ENCODE measurements at places on chromosomes 4 and X. TPM values are rescaled to one million over a fixed set of nuclear protein-coding genes. Genes with fewer than 3 reads are reported as not detected.

DNA sequence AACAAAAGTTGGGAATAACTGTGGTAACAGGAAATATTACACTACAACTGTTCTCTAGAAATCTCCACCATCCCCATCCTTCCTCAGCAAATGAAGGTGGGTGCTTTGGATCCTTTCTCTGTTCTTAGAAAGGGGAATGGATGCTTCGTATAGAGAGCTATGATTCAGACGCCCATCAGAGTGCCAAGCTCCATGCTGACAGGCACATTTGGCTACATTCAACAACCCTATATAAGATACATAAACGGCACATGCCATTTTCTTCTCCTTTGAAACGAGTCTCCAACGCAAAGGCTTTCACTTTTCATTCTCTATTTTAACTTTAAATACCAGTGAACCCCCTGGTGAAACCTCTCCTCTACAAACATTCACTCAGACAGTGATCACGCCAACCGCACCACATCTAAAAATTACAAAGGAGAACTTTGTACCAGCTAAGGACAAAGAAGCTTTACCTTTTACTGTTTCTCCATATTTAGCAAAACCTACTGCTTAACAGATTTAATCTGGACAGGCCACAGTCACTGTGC lies 172.5 kb downstream of the TSPAN5 start:
- H3K36me3 ChIP-seq, result no peaks in the 10 kb centered on the region
- H3K27me3 ChIP-seq, result no peaks in the 10 kb centered on the region
- H3K4me3 ChIP-seq, result no peak overlapping the region
- no peak overlapping the region for H3K27ac ChIP-seq
- DNase-seq, result no peak
- H3K4me1 ChIP-seq, result no peaks in the 10 kb centered on the region

GRCh38 chrX:87409113-87409841 lies 108.3 kb upstream of the KLHL4 start:
- no peaks in the 10 kb centered on the region for H3K36me3 ChIP-seq
- no peaks in the 10 kb centered on the region for H3K27me3 ChIP-seq
- H3K27ac ChIP-seq, result no peak overlapping the region

Gene PNMA5
- total RNA-seq, result not detected

DNA sequence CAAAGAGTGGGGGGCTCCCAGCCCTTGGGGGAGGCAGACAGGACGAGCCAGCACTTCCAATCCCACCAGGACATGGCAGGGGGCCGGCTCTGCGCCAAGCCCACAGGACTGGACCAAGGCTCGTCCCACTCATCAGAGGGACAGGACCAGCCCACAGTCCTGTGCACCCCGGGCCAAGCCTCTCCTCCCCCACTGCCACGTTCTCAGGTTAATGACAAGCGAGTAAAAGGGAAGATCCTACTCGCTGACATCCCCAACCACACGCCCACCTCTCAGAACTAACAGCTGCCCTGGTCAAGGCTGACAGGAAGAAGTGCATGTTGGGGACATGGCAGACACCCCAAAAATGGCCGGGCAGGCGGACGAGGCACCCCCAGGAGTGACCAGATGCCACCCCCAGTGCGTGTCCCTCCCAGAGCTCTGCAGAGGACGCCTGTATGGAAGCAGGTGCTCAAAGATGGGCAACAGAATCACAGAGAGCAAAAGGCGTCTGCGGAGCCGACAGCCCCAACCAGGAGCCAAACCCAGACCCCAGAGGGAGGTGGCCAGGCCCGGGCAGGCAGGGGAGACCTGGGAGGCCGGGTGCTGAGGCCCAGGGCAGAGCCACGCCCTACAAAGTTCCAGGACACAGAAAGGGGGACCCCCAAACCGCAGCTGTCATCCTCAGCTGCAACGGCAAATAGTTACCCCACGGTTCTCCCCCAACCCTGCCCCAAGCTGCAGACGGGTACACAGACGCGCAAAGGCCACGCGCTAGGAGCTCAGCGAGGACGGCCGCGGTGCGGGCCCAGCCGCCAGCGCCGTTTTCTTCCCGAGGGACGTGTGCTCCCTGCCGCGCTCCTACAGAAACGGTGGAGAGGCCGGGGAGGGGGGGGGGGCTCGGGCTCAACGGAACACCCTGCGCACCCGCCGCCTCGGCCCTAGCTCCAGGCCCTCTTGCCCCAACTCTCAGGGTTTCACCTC lies 1.7 kb downstream of the CTBP1 start:
- peak; percentile 62 for DNase-seq
- no peaks in the 10 kb centered on the region for H3K27me3 ChIP-seq
- H3K4me1 ChIP-seq, result peaks cover 24% of the 10 kb centered on the region
- H3K36me3 ChIP-seq, result no peaks in the 10 kb centered on the region
- peak overlapping the region; percentile 78 for H3K27ac ChIP-seq

- H3K4me1 ChIP-seq, result no peaks in the 10 kb centered on the region
- no peak for DNase-seq
- H3K27me3 ChIP-seq, result no peaks in the 10 kb centered on the region
Measured at GRCh38 chr4:62429297-62429696, 1229.2 kb downstream of the ADGRL3 start.

Gene MAGEC1
- total RNA-seq, result not detected

DNA sequence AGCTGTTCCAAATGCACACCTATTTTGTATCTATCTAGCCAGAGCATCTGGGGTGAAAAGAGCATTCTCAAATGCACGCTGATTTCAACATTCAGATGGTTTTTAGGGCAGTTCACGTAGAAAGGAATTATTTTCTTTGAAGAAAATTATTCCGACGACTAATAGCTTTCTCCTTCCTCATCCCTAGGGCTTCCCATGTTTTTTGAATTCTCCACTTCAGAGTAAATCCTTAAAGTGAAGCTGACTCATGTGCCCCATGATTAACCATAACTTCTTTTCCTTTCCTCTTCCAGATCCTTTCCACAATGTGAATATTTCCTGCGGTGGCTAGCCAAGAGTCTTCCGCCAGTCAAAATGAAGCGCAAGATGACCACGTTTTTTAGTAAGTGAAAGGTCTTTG lies 86.7 kb upstream of the PDHA1 start:
- no peaks in the 10 kb centered on the region for H3K27me3 ChIP-seq
- no peaks in the 10 kb centered on the region for H3K4me1 ChIP-seq
- H3K36me3 ChIP-seq, result no peaks in the 10 kb centered on the region

- peaks cover 33% of the 10 kb centered on the region for H3K36me3 ChIP-seq
- H3K4me1 ChIP-seq, result no peaks in the 10 kb centered on the region
- H3K27me3 ChIP-seq, result no peaks in the 10 kb centered on the region
- no peak for DNase-seq
- H3K27ac ChIP-seq, result no peak overlapping the region
- H3K4me3 ChIP-seq, result no peak overlapping the region
Measured at GRCh38 chr4:4271912-4272311, 18.0 kb downstream of the LYAR start.

- no peaks in the 10 kb centered on the region for H3K36me3 ChIP-seq
- no peaks in the 10 kb centered on the region for H3K27me3 ChIP-seq
- no peak for DNase-seq
- no peak overlapping the region for H3K27ac ChIP-seq
- H3K4me3 ChIP-seq, result no peak overlapping the region
Measured at GRCh38 chr4:19961091-19961490, 290.6 kb upstream of the SLIT2 start.

GRCh38 chrX:53047228-53047627 lies 1.4 kb upstream of the GPR173 start:
- H3K27ac ChIP-seq, result no peak overlapping the region
- no peaks in the 10 kb centered on the region for H3K36me3 ChIP-seq
- no peak for DNase-seq
- no peaks in the 10 kb centered on the region for H3K4me1 ChIP-seq
- no peaks in the 10 kb centered on the region for H3K27me3 ChIP-seq

GRCh38 chr4:89582756-89583505 lies 254.0 kb downstream of the SNCA start:
- DNase-seq, result no peak
- H3K36me3 ChIP-seq, result no peaks in the 10 kb centered on the region
- H3K27me3 ChIP-seq, result no peaks in the 10 kb centered on the region
- no peaks in the 10 kb centered on the region for H3K4me1 ChIP-seq
- no peak overlapping the region for H3K4me3 ChIP-seq
- no peak overlapping the region for H3K27ac ChIP-seq

Gene CXCL8
- not detected for total RNA-seq

DNA sequence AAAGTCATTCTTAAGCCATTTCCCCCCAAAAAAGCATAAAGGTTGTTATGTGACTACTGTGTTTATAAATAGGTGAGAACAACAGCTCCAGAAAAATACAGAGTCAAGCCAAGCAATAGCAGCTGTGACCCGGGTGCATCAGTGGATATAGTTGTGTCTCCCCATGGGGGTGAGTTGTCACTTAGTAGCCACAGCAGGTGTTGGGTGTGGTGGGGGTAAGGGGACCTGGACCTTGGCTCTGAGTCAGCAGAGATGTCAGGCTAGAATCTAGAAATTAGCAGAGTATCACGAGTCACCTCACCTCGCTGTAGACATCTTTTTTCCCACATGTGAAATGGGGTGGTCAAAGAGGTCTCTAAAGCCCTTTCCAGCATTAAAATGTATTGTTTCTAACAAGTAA lies 42.4 kb downstream of the MOSPD2 start:
- H3K36me3 ChIP-seq, result peaks cover 16% of the 10 kb centered on the region
- H3K4me1 ChIP-seq, result peaks cover 4% of the 10 kb centered on the region
- H3K27me3 ChIP-seq, result no peaks in the 10 kb centered on the region
- H3K4me3 ChIP-seq, result no peak overlapping the region
- no peak overlapping the region for H3K27ac ChIP-seq

- H3K27me3 ChIP-seq, result no peaks in the 10 kb centered on the region
- H3K27ac ChIP-seq, result no peak overlapping the region
- DNase-seq, result no peak
Measured at GRCh38 chr4:163757219-163757618, 262.7 kb downstream of the TMA16 start.

All from Karpas-422 (cell line).